ENCODE measurements at places on chromosomes 11 and 22. TPM values are rescaled to one million over a fixed set of nuclear protein-coding genes. Genes with fewer than 3 reads are reported as not detected.

KIAA1671 gene
- 8.8 TPM for polyA plus RNA-seq

PAMR1 gene
- 0.91 TPM for polyA plus RNA-seq

ART1 gene
- 2.9 TPM for polyA plus RNA-seq

SNX32 gene
- not detected for polyA plus RNA-seq

FDXACB1 gene
- polyA plus RNA-seq: 0.45 TPM

GTSE1 gene
- 0.13 TPM for polyA plus RNA-seq

UPK2 gene
- polyA plus RNA-seq: not detected

RAG1 gene
- 0.85 TPM for polyA plus RNA-seq

OR2AG1 gene
- not detected for polyA plus RNA-seq

TNRC6B gene
- polyA plus RNA-seq: 17.4 TPM

PAX6 gene
- not detected for polyA plus RNA-seq

JHY gene
- 0.19 TPM for polyA plus RNA-seq

TNNT3 gene
- polyA plus RNA-seq: 3,289 TPM

PRDM10 gene
- 4.1 TPM for polyA plus RNA-seq

C11orf21 gene
- polyA plus RNA-seq: 0.18 TPM

CNTF gene
- 1.3 TPM for polyA plus RNA-seq

CCDC73 gene
- not detected for polyA plus RNA-seq

SMC1B gene
- not detected for polyA plus RNA-seq

PANX2 gene
- polyA plus RNA-seq: 0.09 TPM

DEPDC7 gene
- polyA plus RNA-seq: 4.8 TPM

TMEM86A gene
- 2.1 TPM for polyA plus RNA-seq

KLHL22 gene
- polyA plus RNA-seq: 13.9 TPM

VWCE gene
- 0.23 TPM for polyA plus RNA-seq

HEPN1 gene
- polyA plus RNA-seq: not detected

CBL gene
- 0.94 TPM for polyA plus RNA-seq

KRTAP5-1 gene
- not detected for polyA plus RNA-seq

P2RX3 gene
- polyA plus RNA-seq: 0.21 TPM

A4GALT gene
- polyA plus RNA-seq: 24.7 TPM

RIMBP3C gene
- polyA plus RNA-seq: 0.04 TPM

KDM4D gene
- polyA plus RNA-seq: 0.15 TPM

CCDC188 gene
- polyA plus RNA-seq: 0.12 TPM

Measured in psoas muscle (tissue), 8 donors.